Stromal cell of bone marrow (primary cell): ENCODE measurements at places on chromosomes 4 and X.

- peak; percentile 49 for DNase-seq
Observed at GRCh38 chr4:113106108-113106507, 56.7 kb downstream of the ANK2 start.

GRCh38 chr4:137502339-137503129 is 29.8 kb downstream of the PCDH18 start:
- DNase-seq: no peak

GRCh38 chr4:15577508-15577907 is 77.6 kb downstream of the FBXL5 start:
- peak; percentile 8 for DNase-seq

GRCh38 chr4:128942607-128943006 is 133.1 kb downstream of the JADE1 start:
- peak; percentile 9 for DNase-seq

DNA sequence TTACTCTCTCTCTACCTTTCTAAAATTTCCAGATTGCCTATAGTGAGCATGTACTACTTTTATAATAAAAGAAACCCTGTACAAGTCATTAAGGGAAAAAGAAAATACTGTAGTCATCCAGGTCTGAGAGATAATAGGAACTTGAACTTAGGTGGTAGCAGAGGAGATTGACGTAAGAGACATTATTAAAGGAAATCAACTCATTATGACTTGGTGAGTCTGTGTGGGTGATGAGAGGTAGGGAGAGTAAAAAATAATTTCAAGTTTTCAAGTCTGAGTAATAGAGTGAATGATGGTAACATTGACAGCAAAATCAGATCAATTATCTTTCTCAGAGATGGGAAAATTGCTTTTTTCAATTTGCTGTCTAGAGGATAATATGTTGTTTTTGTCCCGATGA is 44.0 kb upstream of the ZCCHC12 start:
- DNase-seq: no peak

DNA sequence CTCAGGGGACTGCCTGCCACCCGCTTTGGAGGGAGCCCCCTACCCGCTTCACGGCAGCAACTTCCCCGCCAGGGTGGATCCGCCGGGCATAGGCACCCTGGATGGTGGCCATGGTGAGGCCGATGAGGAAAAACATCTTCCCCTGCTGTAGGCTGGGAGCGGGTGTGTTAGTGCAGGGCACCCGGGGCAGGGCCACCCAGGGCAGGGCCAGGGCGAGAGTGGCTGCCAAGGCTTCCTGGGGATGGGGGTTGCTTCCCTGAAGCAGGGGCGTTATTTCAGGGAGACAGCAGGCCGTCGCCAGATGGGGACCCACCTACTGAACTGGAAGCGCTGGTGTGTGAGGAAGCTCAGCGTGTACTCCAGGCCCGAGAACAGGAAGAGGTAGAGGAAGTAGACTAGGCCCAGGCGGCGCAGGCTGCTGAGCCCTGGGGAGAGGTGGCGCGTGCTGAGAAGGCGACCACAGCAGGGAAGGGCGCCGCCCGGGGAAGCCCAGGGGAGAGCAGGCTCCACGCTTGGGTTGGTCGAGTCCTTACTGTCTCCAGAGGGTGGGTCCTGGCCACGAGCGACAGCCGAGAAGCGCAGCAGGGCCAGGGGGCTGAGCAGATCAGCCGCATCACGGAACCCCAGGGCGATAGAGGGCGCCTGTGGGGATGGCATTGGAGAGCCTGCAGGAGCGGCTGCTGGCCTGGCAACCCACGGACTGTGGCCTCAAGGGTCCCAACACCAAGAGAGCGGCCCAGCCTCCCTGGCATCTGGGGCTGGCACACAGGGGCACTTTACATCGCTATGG is 31.5 kb downstream of the NOP14 start:
- DNase-seq: no peak

DNA sequence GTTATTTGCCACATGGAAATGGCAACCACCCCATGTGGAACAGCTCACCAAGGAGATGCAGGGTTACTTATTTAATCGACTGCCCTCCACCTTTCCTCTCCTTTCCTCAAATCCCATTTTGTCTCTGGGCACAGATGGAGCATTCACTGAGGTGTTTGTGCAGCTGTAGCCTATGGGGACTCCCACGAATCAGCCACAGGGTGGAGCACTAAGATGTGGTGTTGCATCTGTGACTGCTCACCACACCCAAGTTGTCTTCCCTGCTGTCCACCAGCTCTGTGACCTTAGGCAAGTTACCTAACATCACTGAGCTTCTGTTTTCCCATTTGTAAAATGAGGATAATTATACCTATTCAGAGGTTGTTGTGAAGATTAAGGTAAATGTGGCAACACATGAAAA is 252.4 kb upstream of the CPEB2 start:
- DNase-seq: peak; percentile 18

GRCh38 chr4:182643801-182644682 is 273.1 kb downstream of the DCTD start:
- peak; percentile 17 for DNase-seq
